ENCODE measurements at places on chromosomes 4 and X.

- DNase-seq, result peak; percentile 23
Measured at GRCh38 chrX:45070116-45071007, 130.3 kb downstream of the DIPK2B start.

DNA sequence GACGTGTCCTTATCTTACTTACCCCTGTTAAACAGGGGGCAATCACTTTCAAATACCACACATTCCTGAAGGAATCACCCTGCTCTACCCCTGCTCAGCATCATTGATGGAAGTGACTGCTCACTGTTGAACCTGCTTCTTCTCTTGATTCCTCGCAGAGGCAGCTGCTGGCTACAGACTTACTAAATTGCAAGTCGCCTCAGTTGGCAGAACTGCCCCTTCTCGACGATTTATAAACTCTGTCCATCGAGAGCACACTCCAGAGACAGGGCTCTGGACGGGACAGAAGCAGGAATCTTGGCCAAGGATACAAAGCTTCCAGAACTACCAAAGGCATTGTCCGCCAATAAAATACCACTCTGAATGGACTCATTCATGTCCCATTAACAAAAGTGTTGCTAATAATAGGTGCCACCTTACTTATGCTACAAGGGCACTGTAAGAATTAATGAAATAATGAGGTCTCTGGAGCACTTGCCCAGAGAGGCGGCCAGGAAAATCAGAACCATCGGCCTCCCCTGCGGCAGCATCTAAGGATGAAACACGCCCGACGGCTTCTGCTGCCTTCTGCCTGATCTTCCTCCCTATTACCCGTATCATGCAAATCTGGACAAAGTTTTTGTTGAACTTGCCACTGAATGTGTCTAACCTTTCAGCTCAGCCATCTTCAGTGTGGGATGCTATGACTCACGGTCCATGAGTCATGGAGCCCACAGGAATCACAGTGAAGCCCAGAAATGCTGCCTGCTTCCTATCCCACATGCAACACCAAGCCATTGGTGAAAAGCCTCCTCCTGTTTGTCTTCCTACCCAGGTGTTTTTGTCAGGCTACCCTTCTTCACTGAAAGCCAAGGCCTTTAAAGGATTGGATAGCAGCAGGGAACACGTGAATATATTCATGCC, 164.9 kb downstream of the MAML3 start:
- no peak for DNase-seq

GRCh38 chr4:57265831-57266582, 155.8 kb upstream of the IGFBP7 start:
- DNase-seq, result no peak

DNA sequence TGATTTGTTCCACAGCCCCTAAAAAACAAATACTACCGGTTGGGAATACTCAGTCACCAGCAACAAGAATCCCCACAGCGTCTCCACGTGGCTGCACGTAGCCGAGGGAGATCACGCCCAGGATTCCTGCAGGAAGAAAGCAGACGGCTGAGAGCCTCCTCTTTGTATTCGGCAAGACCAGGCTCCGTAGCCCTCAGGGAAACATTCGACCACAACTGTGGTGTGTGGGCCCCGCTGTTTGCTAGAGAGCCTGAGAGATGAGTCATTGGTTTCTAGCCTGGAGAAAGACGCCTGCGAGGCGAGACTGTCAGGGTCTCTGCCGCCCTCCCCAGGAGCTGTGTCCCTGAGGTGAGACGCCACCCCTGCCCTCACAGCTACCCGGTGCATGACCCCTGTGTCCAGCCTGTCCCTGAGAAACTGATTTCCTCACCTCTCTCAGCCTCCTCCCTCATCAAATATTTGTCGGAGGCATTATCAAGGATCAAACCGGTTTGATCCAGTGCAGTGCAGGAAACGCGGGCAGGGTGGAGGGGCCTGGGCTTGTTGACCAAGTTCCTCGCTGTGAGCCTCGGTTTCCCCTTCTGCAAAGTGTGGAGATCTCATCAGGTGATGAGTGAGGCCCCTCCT, 4.7 kb upstream of the S100P start:
- no peak for DNase-seq

GRCh38 chr4:143273160-143273917, 63.3 kb upstream of the GAB1 start:
- no peak for DNase-seq

GRCh38 chrX:39935411-39936064, 162.2 kb downstream of the BCOR start:
- peak; percentile 62 for DNase-seq

- DNase-seq, result no peak
Measured at GRCh38 chrX:17081511-17081910, 135.1 kb downstream of the REPS2 start.

- no peak for DNase-seq
Measured at GRCh38 chr4:172124656-172125308, 311.6 kb downstream of the GALNTL6 start.

DNA sequence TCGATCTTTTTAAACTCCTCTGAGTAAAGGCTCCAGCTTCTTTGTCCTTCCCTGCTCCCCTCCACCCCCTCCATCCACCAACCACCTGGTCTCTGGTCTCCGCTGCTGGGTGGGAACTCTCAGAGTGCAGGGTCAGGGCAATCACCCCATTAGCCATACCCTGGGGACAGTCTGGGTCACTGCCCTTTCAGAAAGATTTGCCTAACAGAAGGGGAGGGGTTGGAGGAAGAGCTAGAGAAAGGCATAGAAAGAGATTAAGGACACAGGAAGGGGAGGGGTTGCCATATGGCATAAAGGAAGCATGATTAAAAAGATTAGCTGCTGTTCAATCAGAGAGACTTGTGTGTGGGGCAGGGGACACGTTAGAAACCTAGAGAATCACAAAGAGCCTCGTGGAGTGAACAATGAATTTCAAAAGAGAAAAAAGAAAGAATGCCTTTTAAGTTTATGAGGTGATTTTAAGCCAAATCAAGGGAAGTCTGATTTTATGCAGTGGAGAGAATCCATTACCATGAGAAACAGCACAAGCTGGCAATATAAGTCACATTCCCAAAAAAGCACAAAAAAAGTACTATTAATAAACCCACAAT, 115.5 kb upstream of the ACSL4 start:
- peak; percentile 92 for DNase-seq

- no peak for DNase-seq
Measured at GRCh38 chr4:81845273-81845672, 373.6 kb upstream of the RASGEF1B start.

DNA sequence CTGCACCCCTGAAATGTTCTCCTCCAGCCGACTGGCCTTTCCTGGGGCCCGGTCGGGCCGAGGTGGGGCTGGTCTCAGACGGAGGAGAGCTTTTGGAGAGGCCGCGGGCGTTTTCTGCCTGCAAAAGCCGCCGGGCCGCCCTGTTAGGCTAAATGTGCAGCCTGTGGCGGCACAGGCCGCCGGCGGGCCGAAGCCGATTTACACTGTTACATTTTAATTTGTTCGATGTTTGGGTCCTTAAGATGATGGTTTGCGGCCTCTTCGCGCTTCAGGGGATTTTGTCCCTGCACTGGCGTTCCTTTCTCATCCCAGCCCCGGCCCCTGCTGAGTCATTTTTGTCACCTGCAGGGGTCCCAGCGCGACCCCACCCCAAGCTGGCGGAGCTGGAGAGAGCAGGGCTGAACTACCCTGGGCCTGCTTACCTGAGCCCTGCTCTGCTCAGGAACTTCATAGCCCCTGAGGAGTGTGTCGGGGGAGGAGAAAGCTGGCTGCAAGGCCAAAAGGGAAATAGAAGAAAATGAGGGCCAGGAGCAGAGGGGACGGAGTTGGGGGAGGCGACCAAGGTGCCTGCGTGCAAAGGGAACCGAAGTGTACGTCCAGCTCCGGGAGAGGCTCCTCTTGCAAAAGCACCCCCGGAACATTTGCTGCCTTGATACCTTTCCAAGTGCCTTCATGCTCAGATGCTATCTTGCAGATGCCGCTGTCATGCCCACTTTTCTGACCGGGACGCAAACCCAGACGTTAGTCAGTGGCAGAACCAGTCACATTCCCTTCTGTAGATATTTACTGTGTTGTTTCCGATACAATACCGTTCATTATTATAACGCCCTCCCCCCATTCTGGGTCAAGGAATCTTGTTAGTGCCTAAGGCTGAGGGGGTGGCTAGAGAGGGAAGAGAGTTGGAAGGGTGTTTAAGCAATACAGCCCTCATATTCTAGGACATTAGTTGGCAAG, 977 bp upstream of the RBBP7 start:
- peak; percentile 54 for DNase-seq

DNA sequence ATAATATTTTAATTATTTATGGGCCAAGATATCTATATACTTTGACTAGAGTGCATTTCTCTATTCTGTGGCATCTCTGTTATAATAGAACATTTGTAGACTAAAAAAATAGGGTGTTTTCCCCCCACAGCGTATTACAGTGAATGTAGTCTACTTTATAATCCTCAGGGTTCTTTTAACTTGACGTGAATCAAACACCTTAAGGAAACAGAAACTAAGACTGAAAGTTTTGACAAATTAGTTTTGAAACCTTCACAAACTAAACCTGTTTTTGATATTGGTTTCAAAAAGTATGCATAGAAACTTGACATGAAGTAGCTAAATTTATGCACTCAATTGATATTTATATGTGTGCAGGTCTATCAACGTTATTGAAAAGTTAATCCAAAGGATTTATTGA, 1963.1 kb upstream of the TENM3 start:
- no peak for DNase-seq

DNA sequence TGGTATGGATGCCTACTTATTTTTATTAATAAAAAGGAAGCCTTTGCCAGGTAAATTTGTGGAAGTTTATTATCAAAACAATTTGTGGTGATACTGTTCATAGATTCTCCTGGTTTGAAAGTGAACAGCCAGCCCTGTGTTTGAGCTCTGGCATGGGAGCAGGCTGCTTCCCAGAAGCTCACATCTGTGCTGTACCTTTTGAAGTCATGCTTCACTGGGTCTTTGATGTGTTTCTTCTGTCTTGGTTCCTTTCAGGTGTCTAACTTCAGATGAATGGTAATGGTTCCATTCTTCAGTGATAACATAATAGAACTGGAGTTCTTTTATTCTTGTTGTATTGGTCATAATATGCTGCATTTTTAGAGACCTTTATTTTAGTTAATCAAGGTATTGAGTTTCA, 85.5 kb downstream of the BMPR1B start:
- no peak for DNase-seq

GRCh38 chr4:185149392-185149791, 6.3 kb downstream of the SLC25A4 start:
- no peak for DNase-seq

- no peak for DNase-seq
Measured at GRCh38 chr4:125801373-125801772, 486.6 kb downstream of the FAT4 start.

Data from WERI-Rb-1 (cell line).